ENCODE measurements at places on chromosomes 2 and 18.

GRCh38 chr2:120548627-120549608, 186.8 kb upstream of the GLI2 start:
- no peak for DNase-seq

- DNase-seq, result no peak
Observed at GRCh38 chr2:68861330-68861729, 9.9 kb downstream of the BMP10 start.

- no peak for DNase-seq
Observed at GRCh38 chr18:34049511-34049910, 175.2 kb downstream of the NOL4 start.

- no peak for DNase-seq
Observed at GRCh38 chr2:118350621-118351020, 262.4 kb downstream of the INSIG2 start.

DNA sequence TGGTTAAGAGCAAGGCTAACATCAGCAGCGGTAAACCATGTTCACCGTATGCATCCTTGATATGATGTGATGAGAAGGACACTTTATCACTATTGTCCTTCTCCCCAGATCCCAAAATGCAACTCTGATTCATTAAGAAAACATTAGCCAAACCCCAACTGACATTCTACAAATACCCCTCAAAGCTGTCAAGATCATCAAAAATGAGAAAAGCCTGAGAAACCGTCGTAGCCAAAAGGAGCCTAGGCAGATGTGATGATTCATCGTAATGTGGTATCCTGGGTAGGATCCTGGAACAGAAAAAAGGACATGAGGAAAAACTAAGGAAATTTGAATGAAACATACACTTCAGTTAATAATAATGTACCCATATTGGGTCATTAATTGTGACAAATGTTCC, 67.3 kb upstream of the ST6GAL2 start:
- DNase-seq, result no peak

- DNase-seq, result no peak
Observed at GRCh38 chr18:76371301-76372203, 123.5 kb downstream of the ZNF516 start.

DNA sequence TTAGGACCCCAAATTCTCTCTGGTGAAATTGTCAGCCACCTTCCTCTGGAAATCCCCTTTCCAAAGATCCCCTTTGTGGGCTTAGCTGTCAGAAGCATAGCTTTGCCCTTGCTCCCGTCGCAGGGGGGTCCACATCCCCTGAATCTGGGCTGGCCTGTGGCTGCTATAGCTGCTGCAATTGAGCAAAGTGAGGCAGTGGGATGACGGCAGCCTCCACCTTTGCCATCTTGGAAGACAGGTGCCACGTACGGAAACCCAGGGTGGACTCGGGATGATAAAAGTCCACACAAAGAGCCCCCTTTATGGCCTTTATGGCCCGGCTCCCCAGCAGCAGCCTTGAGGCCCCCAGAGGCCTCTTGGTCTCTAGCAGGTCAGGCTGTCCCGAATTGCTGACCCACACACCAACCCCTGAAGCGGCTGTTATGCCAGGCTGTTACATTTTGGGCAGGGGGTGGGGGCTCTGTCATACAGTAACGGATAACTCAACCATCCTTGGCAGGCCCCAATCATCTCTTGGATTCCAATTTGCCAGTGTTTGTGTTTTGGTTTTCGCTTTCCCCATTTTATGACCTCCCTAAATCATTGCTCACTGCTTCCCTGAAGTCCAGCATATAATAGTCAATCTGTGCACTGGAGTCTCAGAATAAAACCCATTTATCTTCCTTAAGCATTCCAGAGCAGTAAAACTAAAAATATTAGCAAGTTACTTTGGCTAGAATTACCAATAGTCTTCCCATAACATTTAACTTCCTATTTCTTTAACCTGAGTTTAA, 33.2 kb upstream of the ID2 start:
- no peak for DNase-seq

DNA sequence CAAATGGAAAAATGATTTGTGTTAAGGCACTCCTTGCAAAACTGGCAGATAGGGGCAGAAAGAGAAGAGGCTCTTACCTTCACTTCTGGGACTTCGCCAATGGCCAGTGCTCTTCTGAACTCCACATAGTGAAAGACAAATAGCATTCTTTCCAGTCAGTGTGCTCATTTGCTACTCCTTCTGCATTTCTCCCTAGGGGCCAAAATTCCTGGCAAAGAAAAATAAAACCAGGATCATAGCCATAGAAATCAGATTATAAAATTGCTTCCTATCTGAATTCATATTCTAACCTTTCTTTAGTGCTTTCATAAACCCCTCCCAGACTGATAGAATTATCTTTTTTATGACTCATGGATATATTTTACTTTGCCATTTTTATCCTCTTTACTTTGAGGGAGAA, 56.9 kb upstream of the PELI1 start:
- DNase-seq, result no peak

DNA sequence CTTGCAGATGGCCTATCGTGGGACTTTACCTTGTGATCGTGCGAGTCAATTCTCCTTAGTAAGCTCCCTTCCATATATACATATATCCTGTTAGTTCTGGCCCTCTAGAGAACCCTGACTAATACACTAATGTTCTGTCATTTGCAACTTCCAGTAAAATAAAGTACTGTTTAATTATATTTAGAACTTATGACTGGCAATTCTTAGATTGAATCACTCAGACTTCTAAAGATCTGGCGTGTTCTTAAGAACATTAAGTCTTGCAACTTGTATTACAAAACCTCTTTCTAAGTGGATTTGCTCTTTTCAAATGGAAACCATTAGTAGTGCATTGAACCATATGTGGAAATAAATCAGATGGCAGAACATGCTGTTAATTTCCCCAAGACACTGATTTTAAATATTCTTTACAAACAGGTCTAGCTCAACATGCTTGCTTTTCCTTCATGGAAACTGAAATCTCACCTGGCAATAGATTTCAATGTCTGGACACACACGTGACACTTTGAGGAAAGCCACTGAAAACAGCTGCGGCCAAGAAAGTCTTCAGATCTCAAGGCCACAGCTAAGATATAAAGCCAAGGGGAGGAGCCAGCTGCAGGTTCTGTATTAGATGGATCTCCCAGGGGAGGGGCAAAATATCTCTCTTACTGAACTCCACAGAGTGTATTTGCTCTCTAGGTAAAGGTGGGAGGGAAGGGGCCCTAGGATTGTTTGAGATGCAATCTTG, 50.6 kb downstream of the PMAIP1 start:
- no peak for DNase-seq

Measured in T1000 (cell line).